A673 (cell line): ENCODE measurements at places on chromosomes 11 and 22. TPM values are rescaled to one million over a fixed set of nuclear protein-coding genes. Genes with fewer than 3 reads are reported as not detected.

FIBIN gene
- 0.15 TPM in 1 of 2 replicates, not detected in the other for total RNA-seq

KLHDC7B gene
- total RNA-seq: 1.4 and 1.6 TPM in 2 replicates

DNA sequence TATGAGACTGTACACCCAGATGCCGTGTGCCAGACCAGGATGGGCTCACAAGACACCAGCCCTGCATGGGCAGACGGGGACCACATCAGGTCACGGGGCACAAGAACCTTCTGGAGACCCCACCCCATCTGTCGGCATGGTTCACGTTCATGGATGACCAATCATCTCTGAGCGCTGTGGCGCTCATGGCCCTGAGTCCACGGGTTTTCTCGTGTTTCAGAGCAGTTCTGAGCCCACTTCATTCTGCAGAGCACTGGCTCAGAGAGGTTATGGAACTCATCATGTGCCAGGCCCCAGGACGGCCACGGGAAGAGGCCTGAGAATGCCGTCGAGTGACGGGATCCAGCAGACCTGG lies 63.0 kb upstream of the PPARA start:
- DNase-seq: no peak

GRCh38 chr22:47784367-47784983 lies 1022.0 kb downstream of the TBC1D22A start:
- no peak for DNase-seq

DNA sequence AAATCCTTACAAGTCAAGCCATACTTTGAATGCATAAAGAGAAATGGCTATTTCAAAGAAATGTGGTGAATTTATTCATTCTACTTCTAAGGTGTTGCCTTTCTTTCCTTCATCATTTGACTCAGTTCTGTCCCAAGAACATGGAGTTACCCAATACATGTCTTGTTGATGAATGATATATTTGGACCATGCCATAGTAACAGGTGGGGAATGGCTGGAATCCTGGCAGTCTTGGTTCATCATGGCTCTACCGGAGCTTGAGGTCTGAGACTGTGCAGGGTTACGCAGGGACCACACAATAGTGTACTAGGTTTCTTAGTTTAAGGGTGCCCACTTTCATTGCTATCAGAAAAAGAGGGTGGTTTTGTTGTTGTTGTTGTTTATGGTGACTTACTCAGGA lies 40.3 kb upstream of the MPEG1 start:
- no peak for DNase-seq

- DNase-seq: peak; percentile 90
Observed at GRCh38 chr11:74319139-74319816, 7.8 kb upstream of the P4HA3 start.

DNA sequence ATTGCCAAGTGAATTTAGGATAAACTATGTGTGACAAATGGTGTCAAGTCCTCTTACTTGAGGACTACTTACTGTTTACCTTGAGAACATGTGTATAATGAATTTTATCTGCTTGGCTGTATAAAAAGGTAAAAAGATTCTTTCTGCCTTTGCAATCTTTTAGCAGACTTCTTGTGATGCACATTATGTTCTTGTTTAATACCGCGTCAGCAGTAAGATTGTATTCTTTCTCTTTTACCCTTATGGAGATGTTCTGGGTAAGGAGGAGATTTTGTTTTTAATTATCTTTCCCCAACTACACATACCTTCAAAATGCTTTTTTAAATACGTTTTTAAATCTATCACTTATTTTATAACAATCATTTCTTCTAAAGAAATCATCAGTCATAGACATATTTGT lies 1166.4 kb upstream of the CNTN5 start:
- DNase-seq: no peak

DNA sequence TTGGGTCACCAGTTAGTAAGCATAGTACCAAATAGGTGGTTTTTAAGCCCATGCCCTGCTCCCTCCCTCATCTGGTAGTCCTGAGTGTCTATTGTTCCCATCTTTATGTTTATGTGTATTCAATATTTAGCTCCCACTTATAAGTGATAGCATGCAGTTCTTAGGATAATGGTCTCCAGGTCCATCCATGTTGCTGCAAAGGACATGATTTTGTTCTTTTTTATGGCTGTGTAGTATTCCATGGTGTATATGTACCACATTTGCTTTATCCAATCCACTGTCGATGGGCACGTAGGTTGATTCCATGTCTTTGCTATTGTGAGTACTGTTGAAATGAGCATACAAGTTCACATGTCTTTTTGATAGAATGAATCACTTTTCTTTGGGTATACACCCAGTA lies 18.2 kb upstream of the SYTL2 start:
- DNase-seq: no peak

GRCh38 chr11:66339686-66340483 lies 3.7 kb upstream of the RIN1 start:
- no peak for DNase-seq

GRCh38 chr11:46381048-46381818 lies at the start of gene MDK:
Gene MDK, plus strand, starts transcription at chr11:46381669. Its CDS starts 389 bp downstream, at chr11:46382058.
- DNase-seq: peak; percentile 63
